GM12865 (cell line): ENCODE measurements at places on chromosomes 7 and 10.

GRCh38 chr10:122288917-122289316 lies 17.8 kb downstream of the BTBD16 start:
- DNase-seq = no peak

DNA sequence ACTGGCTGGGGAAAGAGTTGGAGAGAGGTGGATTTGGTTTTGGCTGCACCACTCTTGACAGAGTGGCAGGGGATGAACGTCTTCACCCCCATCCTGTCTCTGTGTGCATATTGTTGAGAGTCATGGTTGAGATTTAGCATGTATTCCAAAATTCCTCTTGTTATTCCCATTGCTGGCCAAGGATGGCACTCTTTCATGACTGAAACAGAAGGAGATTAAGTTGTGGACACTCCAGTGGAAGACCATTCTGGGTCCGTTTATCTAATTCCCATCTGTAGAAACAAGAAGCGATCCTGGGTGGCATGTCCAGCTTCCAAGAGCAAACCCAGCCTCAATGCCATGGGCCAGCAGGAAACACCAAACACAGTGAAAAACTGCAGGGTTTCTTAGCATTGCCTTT lies 469.0 kb upstream of the IGFBP3 start:
- DNase-seq = no peak

- no peak for DNase-seq
Observed at GRCh38 chr7:81268551-81268950, 349.7 kb upstream of the SEMA3C start.

- DNase-seq = no peak
Observed at GRCh38 chr7:66150471-66150870, 35.8 kb downstream of the CRCP start.

- no peak for DNase-seq
Observed at GRCh38 chr7:114218283-114218682, 196.3 kb upstream of the FOXP2 start.

- DNase-seq = no peak
Observed at GRCh38 chr10:94315024-94315451, 47.7 kb downstream of the NOC3L start.

DNA sequence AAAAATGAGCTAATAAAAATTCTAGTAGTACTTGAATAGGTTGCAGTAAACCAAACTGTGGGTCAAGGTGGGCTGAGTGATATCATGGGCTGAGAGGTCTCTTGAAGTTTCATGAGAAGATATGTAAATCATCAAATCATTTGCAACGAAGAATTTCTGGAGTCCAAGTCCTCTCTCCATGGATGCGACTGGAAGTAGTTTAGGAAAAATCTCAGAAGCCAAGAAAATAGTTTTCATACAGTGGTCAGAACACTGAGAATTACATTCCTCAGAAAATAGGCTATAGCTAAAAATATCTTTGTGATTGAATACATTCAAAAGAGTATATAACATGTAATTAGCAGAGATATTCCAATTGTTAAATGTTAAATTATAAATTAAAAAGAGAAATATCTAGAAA lies 3.6 kb upstream of the IFIT1 start:
- DNase-seq = no peak
